ENCODE measurements at places on chromosomes 11 and 22.
A peak's percentile ranks its signal among the peaks of the same experiment; 100 is the strongest.

DNA sequence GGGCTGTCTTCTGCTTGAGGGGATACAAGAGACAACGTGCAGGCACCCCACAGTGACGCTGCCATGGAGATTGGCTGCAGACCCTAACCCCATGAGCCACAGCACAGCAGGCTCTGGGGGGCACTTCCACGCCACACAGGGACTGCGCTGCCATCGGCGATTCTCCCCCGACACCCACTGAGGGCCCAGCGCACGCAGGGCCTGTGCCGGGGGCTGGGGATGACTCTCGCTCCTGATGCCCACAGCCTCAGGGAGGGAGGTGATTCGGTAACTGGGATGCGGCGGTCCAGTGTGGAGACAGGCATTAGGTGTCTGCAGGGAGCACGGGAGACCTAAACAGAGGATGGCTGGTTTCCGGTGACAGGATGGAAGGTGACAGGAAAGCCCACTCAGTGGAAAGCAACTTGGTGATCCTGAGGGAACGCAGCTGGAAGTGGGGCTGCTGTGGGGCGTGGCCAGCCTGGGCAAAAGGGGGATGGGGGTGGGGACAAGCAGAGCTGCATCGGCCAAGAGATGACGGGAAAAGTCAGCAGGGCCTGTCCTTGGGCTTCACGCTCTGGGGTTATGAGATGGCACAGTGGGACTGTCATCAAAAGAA is 37.7 kb downstream of the EFCAB6 start:
- DNase-seq, result no peak

GRCh38 chr22:20857838-20858614 is 585 bp downstream of the PI4KA start:
- peak; percentile 81 for DNase-seq

DNA sequence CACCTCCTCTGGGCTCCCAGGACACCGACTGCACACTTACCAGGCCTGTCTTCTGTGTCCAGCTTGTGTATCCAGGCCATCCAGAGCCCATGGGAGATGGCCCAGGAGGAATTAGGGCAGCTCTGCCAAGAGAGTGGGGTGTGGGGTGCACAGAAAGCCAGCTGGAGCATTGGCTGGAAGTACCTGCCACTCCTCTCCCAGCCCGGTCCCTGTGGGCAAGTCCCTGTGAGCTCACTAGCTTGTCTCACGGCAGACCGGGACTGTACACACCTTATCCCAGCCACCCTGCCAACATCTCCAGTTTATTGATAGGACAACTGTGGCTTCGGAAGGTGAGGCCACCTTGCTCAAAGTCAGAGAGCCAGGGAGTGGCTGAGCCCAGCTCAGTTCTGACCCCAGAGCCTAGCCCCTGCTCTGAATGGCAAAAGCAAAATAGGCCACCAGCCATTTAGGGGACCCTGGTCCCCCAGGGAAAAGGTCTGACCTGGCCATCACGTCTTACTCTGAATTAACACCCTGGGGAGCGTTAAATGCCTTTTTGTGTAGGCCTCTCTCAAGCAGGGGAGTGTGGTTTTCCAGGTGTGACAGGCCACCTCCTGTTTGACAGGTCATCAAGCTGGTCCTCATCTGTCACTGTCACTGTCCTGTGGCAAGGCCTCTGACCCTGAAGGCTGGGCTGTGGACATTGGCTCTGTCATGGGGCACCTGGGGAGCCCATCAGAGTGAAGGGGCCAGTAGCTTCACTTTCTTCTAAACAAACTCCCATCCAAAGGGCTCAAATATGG is 15.1 kb downstream of the UQCR10 start:
- no peak for DNase-seq

- no peak for DNase-seq
Measured at GRCh38 chr11:12900496-12900895, 108.6 kb upstream of the RASSF10 start.

GRCh38 chr22:26481112-26481693 is 2.4 kb downstream of the HPS4 start:
- no peak for DNase-seq

DNA sequence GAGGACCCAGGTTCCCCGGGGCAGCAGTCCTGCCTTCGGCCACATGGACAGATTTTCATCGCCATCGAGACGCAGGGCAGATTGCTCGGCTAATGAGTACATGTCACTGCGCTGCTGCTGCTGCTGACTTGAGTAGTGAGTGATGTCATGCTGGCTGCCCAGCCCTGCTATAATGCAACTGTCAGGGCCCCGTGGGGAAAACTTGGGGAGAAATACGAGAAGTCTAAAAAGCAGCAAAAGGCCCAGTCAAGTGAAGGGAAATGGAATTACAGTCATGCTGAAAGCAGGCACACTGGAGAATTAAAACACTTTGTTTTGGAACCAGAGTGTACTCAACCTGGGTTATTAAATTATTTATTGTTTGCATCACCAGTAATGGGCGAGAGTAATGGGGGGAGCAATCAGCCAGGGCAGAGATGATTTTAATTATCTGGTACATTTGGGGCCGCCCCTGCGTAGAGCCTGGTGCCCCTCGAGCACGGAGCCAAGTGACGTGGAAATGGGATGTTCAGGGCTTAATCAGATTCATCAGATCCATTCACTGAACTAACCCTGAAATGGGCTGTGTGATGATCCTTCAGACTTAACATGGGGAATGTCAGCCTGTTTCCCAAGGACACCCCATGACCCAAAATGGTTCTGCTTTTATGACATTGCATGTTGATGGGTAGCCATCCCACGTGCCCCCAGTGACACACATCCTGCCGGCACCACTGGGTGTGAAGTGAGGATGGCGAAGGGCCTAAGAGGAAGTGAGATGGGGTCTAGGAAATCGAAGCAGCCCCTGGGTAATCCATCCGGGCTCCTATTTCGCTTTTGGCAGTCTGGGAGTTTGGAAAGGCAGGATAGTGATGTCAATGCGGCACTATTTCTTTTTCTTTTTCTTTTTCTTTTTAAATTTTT is 241.6 kb upstream of the CADM1 start:
- DNase-seq, result peak; percentile 82

GRCh38 chr11:69422645-69423044 is 58.8 kb upstream of the LINC01488 start:
- no peak for DNase-seq

DNA sequence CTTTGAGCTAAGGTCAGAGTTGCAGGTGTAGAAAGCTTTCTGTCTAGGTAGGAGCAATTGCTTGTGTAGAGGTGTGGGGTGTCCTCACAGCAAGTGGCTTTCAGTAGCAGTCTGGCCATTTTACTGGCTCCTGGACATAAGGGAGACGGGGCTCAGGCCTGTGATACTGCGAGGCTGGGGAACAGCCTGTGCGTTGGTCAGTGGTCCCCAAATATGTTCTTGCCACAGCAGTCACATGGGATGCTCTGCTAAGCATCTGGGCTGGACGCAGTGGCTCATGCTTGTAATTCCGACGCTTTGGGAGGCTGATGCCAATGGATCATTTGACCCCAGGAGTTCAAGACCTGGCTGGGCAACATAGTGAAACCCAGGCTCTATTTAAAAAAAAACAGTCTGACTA is 1.9 kb downstream of the MCM5 start:
- DNase-seq, result no peak

DNA sequence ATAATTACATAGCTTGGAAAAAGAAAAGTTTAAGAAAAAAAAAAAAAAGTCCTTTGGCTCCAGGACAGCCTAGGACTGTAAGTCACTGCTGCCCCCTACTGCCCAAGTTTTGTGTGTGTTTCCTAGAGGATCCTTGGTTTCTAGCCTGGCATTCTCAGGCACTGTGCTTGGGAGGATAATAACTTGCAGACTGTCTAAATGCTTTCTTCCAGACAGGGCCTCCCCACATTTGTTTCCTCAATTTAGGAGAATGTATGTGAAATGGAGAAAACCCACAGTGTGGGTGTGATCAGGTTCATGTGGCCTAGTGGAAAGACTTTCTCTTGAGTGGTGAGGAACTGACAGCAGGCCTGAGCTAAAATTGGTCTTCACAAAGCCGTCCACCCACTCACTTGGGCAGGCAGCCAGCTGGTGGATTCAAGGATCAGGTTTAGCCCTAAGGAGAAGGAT is 191.0 kb downstream of the NAV2 start:
- DNase-seq, result peak; percentile 43

DNA sequence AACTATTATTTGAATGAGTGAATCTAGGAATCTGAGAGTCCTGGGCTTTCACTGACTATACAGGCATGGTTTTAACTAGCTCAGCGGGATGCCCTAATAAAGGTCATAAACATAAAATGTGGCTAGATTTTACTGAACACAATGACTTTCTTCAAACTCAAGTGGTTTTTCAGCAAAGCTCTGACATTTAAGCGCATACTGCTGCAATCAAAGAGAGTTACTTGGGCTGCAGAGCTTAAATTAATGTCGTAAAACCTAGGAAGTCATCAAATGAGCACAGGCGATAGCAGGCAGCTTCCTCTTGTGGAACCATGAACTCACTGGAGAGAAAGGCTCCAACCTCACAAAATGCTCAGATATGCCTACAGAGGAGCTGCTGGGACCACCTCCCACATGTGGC is 6.7 kb downstream of the CSNK2A3 start:
- DNase-seq, result no peak

- no peak for DNase-seq
Measured at GRCh38 chr22:41435560-41435959, 11.0 kb downstream of the TOB2 start.

DNA sequence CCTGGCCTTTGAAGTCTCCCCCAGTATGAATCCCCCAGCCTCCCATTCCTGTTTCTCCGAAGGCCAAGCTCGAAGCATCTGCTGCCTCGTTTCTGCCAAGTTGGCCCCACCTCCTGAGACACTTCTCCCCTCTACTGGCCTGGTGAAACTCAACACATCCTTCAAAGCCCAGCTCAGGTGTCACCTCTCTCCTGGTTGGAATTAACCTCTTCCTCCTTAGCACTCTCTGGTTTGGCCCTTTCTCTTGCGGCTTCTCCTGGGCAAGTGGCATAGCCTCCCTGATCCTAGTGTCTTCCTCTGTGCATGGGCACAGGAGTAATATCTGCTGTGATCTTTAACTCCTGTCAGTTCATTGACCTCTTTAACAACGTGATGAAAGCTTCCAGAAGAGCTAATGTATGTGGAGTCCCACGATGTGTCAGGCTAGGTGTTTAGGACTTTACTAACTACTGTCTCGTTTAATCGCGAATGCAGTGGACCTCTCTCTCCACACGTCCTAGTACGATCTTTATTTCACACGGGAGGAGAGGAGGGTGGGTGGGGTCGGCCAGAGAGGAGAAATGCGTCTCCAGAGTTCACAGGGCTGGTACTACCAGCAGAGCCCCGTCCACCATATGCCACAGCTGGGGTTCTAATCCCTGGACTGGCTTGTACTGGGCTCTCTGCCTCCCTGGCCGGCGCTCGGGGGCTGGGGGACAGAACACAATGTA is 826 bp upstream of the PTPRJ start:
- no peak for DNase-seq

- DNase-seq, result no peak
Measured at GRCh38 chr11:112364962-112365481, 104.4 kb upstream of the PLET1 start.

DNA sequence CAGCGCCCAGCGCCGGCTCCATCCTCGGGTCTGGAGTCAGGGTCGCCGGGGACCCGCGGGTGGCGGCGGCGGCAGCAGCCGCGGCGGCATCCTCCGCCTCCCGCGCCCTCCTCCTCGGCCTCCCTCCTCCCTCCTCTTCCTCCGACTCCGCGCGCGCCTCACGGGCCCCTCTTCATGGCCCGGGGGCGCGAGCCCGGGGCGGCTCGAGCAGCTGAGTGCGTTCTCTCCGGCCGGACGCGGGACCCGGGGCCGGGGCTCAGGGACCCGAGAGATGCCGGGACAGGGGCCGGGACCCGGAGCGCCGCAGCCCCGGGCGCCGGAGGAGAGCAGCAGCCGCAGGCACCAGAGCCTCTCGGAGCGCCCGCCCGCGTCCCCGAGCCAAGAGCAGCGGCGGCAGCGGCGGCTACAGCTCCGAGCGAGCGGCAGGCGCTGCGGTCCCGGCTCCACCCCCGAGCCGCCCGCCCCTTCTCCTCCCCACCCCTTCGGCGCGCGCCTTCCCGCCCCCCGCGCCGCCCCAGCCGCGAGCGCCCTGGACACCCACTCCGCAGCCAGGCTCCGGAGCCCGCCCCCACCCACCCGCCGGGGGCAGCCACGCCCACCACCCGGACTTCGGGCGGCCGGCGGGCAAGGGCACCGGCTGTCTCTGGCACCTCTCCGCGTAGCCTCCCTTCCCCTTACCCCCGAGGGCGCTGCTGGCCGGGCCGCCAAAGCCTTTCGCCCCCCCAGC is at the start of gene CHST1:
CHST1 (minus strand) TSS at position 417 of the 727 bp plus-strand sequence. CDS start 14,699 bp downstream, outside the sequence.
- DNase-seq, result peak; percentile 11

GRCh38 chr11:22711071-22711770 is 44.8 kb downstream of the GAS2 start:
- DNase-seq, result no peak

GRCh38 chr11:128587415-128587814 is at the start of gene ETS1:
Gene ETS1, minus strand, starts transcription at chr11:128587558. Its CDS starts 14,428 bp downstream, at chr11:128573130.
- DNase-seq, result no peak
